ENCODE measurements at places on chromosomes 2 and 18. TPM values are rescaled to one million over a fixed set of nuclear protein-coding genes. Genes with fewer than 3 reads are reported as not detected.

DNA sequence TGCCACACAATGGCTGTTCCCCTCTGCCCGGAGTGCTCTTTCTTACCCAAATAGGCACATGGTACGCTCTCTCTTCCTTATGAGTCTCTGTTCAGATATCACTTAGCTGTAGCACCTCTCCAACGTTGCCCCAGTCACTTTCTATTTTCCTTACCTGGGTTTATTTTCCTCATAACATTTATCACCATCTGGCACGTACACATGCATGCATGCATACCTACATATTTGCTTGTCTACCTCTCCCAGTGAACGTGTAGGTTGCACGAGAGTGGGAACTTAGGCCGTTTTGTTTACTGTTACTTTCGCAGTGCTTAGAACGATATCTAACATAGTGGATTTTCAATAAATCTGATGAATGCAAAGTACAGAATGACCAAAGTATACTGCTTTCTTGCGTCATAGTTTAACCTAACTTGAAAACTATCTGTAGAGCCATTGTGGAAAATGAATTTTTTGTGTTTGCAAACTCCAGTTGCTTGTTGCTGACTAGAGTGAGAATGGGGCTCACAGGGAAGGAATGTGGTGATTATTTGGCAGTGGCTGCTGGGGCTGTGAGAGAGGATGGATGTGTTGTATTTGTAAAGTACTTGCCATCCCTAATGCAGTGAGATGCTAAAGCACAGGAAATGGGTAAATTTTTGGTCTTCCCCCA lies 47.1 kb downstream of the ACSL3 start:
- no peak for DNase-seq

DNA sequence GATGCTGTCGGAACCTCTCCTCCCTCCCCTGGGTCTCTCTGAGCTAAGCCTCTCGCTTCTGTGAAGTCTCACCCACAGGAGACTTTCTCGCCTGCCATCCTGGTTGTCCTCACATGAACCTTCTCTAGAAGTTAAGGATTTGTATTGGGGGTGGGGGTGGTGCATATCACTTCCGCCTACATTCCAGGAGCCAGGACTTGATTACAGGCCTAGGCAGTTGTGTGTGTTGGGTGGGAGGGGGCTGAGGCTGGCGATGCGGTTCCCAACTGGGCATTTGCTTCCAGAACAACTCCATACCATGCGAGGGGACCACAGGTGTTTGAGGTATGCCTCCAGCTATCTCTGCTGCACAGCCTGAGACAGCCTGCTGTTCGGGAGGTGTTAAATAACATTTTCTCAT lies 56.8 kb upstream of the MGAT4A start:
- no peak for DNase-seq

- DNase-seq: no peak
Observed at GRCh38 chr2:173855661-173856060, 109.5 kb downstream of the SP3 start.

DNA sequence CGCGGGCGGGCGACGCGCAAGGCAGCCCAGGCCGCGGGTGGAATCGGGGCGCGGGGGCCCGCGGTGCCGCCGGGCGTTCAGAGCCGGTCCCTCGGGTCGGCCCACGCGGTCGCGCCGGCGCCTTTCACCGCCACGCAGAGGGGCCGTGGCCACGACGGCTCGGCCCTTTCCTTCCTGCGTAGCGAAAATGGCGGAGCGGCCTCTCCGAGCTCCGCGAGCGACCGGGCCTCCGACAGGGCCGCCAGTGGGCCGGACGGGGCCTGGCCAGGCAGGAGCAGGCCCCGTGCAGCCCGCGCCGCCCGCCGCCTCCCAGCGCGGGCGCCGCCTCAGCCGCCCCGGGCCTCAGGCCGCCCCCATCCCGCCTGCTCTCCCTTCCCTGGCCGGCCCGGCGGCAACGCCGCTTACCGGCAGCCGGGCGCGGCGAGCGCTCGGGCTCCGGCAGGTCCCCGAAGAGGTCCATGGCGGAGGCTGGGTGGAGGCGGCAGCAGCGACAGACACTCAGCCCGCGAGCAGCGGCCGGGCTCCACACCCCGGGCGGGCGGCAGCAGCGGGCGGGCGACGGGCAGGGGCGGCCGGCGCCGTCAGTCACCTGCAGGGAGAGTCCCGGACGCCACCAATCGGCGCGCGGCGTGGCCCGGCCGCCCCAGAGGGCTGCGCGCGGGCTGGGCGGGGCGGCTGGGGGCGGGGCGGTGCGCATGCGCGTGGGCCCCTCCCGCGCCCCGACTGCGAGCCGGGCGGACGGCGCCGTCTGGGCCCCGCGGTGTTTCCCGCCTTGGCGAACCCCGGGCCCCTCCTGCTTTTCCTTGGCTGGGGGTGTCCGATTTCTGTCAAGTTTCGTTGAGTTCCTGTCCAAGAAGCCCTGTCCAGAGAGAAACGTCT lies at the start of gene ILKAP:
ILKAP (minus strand) TSS at position 602 of the 879 bp plus-strand sequence; CDS start at position 460, 142 bp downstream.
- peak; percentile 96 for DNase-seq

DNA sequence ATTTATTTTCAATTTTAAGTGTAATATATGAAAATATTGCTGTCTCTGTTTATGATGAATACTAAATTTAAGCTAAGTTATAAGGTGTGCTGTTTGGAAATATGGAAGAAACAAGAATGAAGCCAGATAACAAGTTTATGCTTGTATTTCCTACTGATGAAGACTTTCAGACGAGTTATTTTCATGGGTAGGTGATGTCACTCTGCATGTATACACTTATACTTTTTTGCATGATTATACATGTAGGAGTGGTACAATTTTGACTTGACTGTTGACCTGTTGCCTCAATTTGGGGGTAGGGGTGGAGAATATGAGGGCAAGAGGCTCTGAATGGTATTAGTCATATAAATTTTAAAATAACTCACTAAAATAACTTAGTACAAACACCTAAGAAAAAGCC lies 133.7 kb downstream of the HAUS1 start:
- no peak for DNase-seq

DNA sequence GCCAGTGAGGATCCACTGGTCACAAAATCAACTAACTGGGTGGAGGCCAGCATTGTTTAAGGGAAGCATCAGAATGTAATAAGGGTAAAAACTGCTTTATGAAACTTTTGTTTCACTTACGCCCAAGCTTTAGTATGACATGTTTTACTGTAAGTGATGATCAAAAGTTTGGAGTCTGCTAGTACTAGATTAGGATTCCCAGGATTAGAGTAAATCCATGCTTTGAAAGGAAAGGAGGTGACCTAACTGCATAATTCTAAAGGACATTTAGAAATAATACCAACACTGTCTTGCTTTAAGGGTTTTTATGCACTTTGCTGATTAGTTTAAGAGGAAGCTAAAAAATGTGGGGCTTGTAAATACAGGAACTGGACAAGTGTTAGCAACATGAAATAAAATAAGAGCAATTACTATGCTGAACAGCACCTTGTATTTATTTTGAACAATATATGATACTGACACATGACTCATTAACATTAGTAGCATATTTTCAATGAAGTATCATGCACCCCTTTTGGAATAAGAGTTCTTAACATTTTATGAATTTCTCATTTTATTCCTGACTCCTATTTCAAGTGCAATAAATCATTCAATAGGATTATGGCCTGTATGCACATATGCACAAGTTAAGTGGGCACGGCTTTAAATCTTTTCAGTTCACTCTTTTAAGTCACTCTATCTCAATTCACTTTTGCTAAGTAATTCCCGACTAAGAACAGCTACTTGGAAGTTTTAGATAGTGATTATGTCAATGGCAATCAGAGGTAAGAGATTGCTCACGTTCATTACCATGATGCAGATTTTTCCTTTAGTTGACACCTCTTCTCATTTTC lies 62.5 kb downstream of the STK39 start:
- no peak for DNase-seq

- no peak for DNase-seq
Observed at GRCh38 chr2:130834091-130834930, 2.4 kb upstream of the ARHGEF4 start.

DNA sequence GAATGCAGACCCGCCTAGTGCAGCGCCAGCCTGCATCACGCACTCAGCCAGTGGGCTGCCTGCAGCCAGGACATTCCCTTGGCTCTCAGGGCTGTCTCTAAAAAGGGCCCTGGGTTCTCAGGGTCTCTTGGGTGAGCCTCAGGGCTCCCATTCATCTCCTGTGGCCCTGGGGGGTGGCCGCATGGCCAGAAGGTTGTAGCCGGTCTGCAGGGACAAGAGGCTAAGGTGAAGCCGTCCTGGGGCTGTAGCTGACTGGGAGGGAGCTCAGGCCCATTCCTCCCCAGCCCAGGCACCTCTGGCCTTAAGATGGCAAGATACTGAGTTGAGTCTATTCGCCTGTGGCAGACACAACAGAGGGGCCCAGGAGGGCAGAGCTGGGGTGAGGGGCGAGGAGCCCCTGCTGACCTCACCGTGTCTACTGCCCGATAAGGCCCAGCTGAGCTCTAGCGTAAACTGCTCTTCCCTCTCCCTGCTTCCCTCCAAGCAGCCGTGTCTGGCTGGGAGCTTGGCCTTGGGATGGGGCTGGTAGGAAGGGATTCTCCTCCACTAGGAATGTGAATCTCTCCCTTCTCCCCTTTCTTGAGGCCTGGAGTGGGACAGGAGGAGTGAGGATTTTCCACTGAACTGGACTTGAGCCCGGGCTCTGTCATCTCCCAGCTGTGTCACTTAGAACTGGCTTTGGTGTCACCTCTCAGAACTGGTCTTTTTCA lies 37.9 kb downstream of the INHBB start:
- DNase-seq: no peak

GRCh38 chr2:150944315-150944714 lies 317.3 kb downstream of the RBM43 start:
- no peak for DNase-seq

GRCh38 chr2:26552641-26553374 lies 74.9 kb upstream of the OTOF start:
- DNase-seq: peak; percentile 79

- no peak for DNase-seq
Observed at GRCh38 chr2:45946023-45946422, 294.5 kb downstream of the PRKCE start.

DNA sequence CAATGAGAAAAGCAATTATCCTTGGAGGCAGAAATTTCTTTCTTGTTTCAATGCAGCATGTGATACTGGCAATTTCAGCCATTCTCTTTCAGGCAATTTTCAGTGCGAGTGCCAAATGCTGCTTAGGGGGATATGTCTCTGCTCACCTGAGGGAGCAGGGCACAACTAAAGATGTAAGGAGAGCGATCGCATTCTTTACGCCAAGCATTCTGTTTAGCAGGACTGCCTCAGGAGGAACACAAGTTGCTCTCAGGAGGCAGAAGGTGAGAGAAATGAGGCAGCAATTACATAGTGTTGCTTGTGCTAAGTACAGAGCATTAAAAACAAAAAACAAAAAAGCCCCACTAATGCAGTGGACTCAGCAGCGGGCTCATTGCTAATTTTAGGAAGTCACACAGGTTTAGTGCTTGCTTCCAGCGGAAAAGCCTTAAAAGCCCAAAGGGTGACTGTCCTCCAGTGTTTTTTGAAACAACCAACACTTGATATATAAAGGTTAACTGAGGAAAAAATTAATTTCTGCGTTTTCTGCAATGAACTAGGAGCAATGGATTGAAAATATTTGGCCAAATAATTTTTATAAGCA lies 116.9 kb downstream of the METTL8 start:
- DNase-seq: no peak

- no peak for DNase-seq
Observed at GRCh38 chr2:225041207-225041850, 939 bp downstream of the DOCK10 start.

- no peak for DNase-seq
Observed at GRCh38 chr2:33560017-33560416, 39.1 kb downstream of the FAM98A start.

DNA sequence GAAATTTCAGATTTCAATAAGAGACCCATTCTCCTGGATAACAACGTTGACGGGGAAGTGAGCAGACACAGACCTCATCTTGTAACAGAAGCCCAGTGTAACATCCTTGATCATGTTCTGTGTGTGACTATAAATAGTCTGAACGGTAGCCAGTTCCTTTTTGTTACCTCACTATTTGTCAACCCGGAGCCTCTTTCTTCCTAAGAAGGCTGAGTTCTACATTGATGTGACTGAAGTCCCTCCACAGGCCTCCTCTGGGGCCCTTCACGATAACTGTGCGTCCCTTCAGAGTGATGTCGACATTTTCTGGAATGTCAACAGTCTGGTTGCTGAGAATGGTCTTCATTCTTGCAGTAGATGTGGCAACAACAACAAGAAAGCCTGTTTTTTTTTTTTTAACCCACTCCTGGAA lies 6.3 kb upstream of the PLEKHM3 start:
- no peak for DNase-seq

GRCh38 chr2:140349695-140350094 lies 1569.5 kb upstream of the NXPH2 start:
- no peak for DNase-seq

- no peak for DNase-seq
Observed at GRCh38 chr2:56127463-56128152, 56.2 kb upstream of the CCDC85A start.

DNA sequence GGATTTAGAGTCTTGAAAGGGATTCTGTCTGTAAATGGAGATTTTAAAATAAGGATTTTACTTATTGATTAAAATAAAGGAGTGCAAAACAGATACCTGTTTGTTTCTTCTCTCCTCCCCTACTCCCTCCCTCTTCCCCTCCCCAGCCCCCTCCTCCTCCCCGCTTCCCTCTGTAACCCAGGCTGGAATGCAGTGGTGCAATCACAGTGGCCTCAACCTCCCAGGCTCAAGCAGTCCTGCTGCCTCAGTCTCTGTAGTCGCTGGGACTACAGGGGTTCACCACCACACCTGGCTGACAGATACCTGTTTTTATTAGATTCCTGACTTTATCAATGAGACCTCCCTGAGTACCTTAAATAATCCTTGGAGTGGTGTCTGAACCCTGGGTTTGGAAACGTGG lies 57.1 kb downstream of the OXER1 start:
- DNase-seq: no peak

DNA sequence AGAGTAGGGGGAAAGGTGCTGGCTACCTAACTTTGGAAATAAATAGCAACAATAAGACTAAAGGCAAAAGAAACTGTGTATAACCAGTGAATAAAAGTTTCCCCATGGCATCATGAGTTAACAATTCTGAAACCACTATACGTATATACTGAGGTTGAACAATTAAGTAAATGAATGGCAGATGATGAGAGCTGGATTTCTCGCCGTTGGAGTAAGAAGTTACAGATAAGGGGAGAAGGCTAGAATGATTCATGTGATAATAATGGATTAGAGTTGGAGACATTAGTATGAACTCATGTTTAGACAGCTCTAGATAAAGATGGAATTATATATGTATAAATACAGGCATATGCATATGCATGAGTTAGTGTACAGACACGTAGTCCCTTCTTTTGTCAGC lies 152.7 kb downstream of the UBR3 start:
- no peak for DNase-seq

GRCh38 chr2:153408710-153409385 lies 69.7 kb downstream of the RPRM start:
- no peak for DNase-seq

GRCh38 chr2:54609647-54610046 lies 113.8 kb upstream of the EML6 start:
- DNase-seq: no peak

- no peak for DNase-seq
Observed at GRCh38 chr2:1910592-1911246, 166.4 kb upstream of the PXDN start.

The IL18R1 gene
- total RNA-seq: 18.2 TPM

The TDRD15 gene
- 0.06 TPM for total RNA-seq

The FBLN7 gene
- 5.3 TPM for total RNA-seq

The DTYMK gene
- 22.1 TPM for total RNA-seq

The PFN4 gene
- not detected for total RNA-seq

The UGT1A8 gene
- not detected for total RNA-seq

The SKOR2 gene
- not detected for total RNA-seq

The CRYBA2 gene
- total RNA-seq: not detected
